ENCODE measurements at places on chromosomes 3 and 15.

GRCh38 chr15:27669641-27670040 is 429.5 kb downstream of the OCA2 start:
- DNase-seq, result no peak

- DNase-seq, result no peak
These were observed 321.7 kb downstream of the ZNF621 start for GRCh38 chr3:40846451-40846850.

- no peak for DNase-seq
These were observed 105.3 kb upstream of the AGBL1 start for GRCh38 chr15:85974348-85974705.

DNA sequence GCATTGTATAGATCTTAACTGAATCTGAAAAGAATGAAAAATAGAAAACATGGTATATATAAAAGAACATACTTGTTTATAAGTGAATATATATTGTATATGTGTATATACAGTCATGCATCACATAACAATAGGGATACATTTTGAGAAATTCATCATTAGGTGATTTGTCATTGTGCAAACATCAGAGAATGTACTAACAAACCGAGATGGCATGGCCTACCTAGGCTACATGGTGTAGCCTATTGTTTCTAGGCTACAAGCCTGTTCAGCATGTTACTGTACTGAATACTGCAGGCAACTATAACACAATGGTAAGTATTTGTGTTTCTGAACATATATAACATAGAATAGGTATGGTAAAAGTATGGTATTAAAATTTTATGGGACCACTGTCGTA is 64.6 kb upstream of the CHRM5 start:
- DNase-seq, result no peak

GRCh38 chr3:169094204-169094603 is 569.3 kb downstream of the MECOM start:
- no peak for DNase-seq

DNA sequence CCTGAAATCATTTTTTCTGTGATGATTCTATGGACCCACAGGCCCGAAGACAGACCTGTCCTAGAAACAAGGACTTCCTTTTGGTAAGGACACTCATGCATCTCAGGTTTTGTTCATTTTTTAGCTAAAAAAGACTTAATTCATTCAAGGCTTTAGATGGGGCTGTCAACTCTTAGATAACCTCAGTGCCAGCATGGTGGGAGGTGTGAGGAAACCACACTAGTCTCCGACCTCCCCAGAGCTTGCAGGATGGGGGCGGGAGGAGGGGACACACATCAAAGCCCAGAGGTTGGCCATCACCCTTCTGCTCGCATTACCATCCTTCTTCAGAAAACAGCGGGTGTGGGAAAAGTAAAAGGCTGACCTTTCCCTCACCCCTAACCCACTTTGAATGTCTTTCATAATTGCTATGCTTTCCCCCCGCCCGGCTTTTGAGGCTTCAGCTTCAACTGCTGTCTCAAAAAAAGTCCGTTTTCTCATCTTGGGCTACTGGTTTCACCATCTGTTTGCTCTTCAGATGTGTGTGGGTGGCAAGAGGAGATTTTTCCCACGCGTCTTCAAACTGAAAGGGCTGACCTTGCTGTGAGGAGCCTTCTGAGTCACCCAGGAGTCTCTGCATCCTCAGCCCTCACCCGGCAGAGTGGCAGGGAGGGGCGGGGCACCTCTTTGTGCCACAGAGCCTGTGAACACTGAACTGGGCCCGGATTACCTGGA is 27.6 kb upstream of the CXCR6 start:
- peak; percentile 88 for DNase-seq

- no peak for DNase-seq
These were observed 96.0 kb downstream of the VPS8 start for GRCh38 chr3:184907681-184908649.

GRCh38 chr3:104556372-104557078 is 810.2 kb upstream of the ALCAM start:
- peak; percentile 10 for DNase-seq

- DNase-seq, result peak; percentile 46
These were observed 149.8 kb downstream of the TMCO5A start for GRCh38 chr15:38084289-38084688.

DNA sequence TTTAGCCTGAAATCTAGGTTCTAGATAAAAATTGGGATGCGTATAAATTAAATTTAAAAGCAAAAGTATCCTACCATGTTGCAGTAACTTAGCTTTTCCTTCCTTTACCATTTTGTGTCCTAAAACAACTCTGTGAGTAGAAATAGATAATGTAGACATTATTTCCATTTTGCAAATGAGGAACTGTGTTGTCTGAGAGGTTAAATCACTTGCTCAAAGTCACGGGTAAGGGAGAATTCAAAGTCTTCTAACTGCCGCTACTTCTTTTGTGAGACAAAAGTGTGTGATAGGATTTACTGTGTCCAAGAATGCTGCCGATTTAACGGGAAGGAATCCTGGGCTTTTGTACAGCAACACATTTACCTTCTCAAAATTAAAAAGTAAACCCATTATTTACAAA is 40.7 kb downstream of the MYO1E start:
- DNase-seq, result no peak

DNA sequence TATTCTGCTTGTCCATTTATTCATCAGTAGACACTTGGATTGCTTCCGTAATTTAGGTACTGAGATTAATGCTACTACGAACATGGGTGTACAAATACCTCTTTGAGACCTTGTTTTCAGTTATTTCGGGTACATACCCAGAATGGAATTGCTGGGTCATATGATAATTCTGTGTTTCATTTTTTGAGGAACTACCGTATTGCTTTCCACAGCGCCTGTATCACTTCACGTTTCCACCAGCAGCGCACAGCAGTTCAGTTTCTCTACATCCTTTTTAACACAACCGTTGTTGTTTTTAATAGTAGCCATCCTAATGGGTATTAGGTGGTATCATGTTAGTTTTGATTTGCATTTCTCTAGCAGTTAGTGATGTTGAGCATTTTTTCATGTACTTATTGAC is 9.5 kb downstream of the PAK2 start:
- DNase-seq, result no peak

DNA sequence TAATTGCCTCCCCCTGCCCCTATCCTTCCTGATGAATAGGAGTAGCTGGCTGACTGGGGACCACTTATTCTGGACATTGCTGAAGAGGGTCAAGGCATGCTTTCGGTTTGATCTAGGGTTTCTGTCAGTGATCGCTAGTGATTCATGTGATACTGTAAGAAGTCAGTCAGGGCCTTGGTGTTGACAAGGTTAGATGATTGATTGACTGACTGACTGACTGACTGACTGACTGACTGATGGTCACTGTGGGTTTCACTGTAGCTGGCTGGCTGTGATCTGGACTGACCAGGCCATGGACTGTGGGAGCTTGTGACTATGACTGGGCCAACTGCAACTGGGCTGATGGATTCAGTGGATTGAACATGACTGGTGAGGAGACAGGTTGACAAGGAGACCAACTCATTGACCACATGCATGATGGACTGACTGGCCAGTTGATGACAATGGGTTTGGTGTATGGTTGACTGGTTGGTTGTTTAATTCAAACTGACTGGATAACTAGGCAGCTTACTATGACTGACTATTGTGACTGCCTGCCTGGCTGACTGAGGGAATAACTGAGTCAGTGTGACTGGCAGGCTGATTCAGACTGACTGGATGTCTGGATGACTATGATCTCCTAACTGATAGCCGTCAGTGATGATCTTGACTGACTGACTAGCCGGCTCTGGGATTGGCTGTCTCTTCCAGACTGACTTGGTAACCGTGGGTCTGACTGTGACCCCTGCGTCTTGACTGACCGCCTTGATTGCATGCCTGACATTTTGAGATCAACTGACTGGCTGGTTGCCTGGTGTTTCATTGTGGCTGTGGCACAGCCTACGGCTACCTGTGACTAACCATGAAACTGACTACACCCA is 509.9 kb downstream of the SHQ1 start:
- peak; percentile 31 for DNase-seq

GRCh38 chr3:139288266-139288821 is 55.5 kb upstream of the MRPS22 start:
- no peak for DNase-seq

DNA sequence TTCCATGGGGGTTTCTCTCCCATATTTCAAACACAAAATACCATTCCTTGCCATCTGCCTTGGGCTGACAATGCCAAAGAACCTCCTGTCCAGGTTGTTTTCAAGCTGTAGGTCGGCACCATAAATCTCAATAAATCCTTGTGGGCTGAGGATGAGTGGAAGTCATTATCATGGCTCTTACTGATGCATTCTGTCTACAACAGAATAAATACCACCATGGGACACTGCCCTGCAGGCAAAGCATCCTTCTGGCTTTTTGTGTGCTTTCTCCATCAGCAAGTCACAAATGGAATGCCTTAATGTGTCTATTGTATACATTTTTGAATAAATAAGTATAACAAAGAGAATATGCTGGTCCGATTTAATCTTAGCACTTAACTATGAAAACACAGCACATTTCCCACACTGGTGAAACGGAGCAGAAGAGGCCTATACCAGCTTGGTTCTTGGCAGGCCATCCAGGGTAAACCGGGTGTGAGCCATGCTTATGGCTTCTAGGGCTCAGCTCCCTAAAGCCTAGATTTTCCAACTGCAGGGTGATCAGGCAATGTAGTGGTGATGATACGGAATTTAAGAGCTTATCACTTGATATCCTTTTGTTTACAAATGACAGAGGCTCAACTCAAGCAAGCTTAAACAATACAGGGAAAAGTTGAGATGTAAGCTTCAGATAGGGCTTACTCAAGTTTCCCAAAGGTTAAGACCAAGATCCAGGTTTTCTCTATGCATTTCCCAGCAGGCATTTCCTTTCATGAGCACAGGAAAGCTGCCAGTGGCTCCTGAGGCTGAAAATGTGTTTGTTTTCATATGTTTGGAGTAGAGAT is 133.2 kb upstream of the LRTM1 start:
- DNase-seq, result no peak

DNA sequence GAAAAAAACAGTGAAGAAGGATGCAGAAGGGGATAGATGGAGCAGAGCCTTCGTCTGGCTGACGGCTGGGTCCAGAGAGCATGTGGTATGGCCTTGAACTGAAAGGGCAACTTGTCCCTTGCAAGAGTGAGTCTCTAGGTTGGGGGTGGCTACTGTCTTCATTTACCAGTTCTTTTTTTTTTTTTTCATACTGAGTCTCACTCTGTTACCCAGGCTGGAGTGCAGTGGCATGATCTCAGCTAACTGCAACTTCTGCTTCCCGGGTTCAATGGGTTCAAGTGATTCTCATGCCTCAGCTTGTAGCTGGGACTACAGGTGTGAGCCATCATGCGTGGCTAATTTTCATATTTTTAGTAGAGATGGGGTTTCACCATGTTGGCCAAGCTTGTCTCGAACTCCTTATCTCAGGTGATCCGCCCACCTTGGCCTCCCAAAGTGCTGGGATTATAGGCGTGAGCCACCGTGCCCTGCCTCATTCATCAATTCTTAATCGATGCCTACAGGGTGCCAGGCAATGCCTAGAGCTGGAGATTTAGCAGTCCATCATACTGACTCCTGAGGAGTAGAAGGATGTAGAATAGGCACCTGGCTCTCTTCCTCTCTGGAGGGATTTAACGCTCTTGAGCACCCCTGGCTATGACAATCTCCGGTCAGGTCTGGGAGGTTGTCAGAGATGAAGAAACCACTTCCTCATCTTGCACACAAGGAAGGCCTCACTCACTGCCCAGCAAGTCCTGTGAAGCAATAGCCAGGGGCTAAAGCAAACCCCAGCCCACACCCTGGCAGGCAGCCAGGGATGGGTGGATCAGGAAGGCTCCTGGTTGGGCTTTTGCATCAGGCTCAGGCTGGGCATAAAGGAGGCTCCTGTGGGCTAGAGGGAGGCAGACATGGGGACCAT is at the start of gene CAMP:
CAMP (plus strand) TSS at position 880 of the 898 bp plus-strand sequence; CDS start at position 897, 17 bp downstream.
- DNase-seq, result peak; percentile 78

DNA sequence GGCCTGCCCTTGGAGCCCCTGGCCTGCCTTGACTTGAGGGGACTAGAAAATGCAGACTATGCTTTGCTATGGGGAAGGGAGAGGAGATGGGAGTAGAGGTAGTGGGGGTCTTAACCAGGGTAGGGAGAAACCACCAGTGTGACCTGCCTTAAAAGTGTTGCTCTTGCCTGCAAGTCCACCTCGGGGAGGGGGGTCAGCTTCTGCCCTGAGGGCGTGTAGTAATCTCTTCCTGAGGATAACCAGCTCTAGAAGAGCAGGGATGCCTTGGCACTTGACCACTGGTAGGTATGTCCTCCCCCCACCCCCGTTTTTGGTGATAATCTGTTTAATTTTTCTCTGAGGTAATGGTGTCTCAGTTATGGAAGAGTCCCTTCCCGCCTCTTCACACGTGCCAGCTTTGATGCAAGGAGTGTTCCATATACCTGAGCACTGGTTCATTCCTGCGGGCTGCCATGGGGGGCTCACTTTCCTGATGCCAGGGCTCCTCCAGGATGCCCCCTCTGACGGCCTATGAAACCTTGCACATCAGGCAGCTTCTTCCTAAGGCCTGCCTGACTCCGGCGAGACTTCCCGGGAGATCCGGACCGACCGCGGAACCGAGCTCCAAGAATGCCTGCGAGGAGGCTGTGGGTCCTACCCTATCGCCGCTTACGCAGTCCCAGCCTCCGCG is 780 bp upstream of the P4HTM start:
- DNase-seq, result no peak

DNA sequence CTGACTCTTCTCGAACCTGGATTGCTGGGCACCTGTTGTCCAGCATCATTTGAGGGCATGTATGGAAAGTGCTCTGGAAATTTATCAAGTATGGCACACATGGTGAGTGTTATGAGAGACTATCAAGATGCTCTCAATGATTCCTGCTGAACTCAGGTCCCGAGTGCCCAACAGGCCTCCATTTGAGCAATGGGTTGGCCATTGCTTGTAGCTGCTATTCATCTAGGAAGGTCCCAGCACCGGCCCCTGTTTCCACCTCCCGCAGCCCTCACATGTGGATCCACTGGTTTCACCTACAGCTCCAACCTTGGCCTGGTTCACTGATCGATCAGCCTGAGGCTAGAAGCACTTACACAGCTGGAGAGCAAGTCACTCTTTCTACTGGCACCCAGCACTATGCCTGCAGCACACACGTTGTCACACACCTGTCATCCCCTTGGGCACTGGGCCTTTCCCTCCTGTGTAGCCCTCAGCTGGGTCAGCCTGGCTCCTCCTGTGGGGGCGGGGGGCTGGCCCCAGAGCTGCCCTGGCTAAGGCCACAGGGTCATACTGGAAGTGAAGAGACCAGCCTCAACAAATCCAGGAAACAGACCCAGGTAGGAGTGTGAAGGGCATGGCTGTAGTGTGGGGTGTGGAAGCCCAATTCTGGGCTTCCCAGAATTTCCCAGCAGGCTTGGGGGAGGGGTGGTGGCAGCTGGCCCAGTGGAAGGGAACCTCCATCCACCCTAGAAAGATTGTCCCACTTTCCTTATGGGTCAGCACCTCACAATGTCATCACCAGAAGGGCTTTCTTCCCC is 41.7 kb upstream of the SMAD3 start:
- no peak for DNase-seq
